Type B pancreatic cell (in vitro differentiated cells): ENCODE measurements at places on chromosomes 2 and 18. TPM values are rescaled to one million over a fixed set of nuclear protein-coding genes. Genes with fewer than 3 reads are reported as not detected.

GRCh38 chr2:221001381-221001801 lies 570.7 kb downstream of the EPHA4 start:
- DNase-seq: no peak
- no peak overlapping the region for H3K27ac ChIP-seq
- no peaks in the 10 kb centered on the region for H3K36me3 ChIP-seq
- H3K4me3 ChIP-seq: no peak overlapping the region

DNA sequence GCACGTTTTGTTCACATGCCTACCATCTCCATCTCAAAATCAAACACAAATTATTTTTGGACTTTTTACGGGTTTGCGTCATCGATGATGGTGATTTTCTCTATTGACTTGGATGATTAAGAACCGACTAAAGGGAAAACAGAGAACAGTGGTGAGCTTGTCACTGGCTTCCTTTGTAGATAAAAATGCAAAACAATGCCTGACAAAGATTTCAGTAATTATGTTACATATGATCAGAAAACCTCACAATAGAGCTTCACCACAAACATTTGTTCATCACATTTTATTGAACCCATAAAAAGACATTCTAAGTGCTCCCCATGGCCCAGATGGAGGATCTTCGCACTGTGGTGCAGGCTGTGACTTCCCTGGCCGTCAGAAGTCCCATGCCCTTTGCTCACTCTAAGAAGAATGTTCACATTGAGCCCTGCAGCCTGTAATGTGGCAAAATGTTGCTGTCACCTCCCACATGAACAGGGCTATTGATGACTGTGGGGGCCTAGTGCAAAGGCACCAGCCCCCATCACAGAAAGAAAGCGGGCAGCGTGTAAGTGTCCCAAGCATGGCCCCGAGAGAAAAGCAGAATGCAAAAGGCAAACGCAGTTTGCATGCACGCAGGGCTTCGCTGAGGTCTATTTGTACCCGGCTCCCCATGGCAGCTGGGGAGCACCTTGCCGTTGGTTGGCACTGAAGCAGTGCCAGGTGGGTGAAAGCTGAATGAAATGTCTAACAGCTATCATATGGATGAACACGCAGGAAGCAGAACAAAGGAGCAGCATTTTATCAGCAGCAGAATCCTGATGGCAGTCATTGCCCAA lies 60.6 kb downstream of the BCL2 start:
- H3K27me3 ChIP-seq: no peaks in the 10 kb centered on the region
- peaks cover 35% of the 10 kb centered on the region for H3K4me1 ChIP-seq
- H3K4me3 ChIP-seq: no peak overlapping the region
- peaks cover 5% of the 10 kb centered on the region for H3K36me3 ChIP-seq

DNA sequence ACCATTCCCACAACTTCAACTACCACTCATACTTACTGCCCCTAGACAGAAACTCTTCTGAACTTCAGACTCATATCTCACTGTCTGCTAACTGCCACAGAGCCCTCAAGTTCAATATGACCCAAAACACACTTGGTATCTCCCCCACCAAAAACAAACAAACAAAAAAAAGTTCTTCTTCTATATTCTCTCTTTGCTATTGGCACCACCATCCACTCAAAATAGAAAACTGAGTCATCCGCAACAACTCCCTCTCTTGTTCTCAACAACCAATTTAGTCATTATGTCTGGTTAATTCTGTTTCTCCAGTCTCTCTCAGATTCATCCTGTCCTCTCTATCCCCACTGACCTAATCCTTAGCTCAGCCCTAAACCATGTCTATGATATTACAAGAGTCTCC lies 7.2 kb upstream of the DCTN1 start:
- H3K4me3 ChIP-seq: no peak overlapping the region
- no peak overlapping the region for H3K27ac ChIP-seq
- H3K27me3 ChIP-seq: no peaks in the 10 kb centered on the region

Gene C2orf72
- total RNA-seq: 9.9 and 16.7 TPM in 2 replicates

Gene CDH19
- 0.05 and 0.36 TPM in 2 replicates for total RNA-seq

- DNase-seq: no peak
- no peaks in the 10 kb centered on the region for H3K4me1 ChIP-seq
- no peaks in the 10 kb centered on the region for H3K36me3 ChIP-seq
- no peak overlapping the region for H3K27ac ChIP-seq
- H3K4me3 ChIP-seq: no peak overlapping the region
Measured at GRCh38 chr2:155689791-155690190, 642.7 kb downstream of the NR4A2 start.

DNA sequence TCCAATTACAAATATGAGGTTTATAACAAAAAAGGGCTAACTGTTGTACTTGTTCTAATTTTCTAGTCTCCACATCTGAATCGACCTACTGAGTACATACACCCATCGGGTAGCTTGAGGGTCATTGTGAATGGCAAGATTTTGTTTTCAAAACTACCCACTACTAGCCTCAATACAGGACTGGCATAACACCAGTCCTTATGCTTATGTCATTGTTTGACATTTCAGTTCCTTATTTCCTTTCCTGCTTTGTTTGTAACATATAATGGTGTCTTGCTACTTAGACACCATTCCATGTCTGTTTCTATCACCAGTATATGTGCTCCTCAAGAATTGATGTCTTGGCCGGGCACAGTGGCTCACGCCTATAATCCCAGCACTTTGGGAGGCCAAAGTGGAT lies 86.0 kb downstream of the EPHA4 start:
- no peak overlapping the region for H3K4me3 ChIP-seq
- peaks cover 9% of the 10 kb centered on the region for H3K4me1 ChIP-seq
- H3K27ac ChIP-seq: no peak overlapping the region
- no peaks in the 10 kb centered on the region for H3K27me3 ChIP-seq

DNA sequence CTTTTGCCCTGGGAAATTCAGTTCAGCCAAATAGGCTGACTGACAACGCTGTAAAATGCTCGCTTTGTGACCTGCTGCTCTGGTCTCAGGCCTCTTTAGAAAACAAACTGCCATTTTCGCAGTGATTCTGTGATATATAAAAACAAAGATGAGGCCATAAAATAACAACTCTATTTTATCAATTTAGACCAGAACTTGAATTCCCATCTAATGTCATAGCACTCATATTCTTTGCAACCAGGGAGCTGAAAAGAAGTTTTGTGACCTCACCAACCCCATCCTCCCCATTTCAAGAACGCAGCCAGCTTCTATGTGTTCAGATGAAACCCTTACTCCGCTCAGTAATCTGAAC lies 40.3 kb downstream of the TCF4 start:
- H3K27ac ChIP-seq: no peak overlapping the region
- H3K27me3 ChIP-seq: no peaks in the 10 kb centered on the region
- H3K36me3 ChIP-seq: peaks cover 26% of the 10 kb centered on the region
- no peak for DNase-seq

Gene GPBAR1
- total RNA-seq: 2.1 and 5.7 TPM in 2 replicates

Gene NYAP2
- 0.46 and 1.00 TPM in 2 replicates for total RNA-seq

Gene EPB41L3
- 58.1 and 65.9 TPM in 2 replicates for total RNA-seq

DNA sequence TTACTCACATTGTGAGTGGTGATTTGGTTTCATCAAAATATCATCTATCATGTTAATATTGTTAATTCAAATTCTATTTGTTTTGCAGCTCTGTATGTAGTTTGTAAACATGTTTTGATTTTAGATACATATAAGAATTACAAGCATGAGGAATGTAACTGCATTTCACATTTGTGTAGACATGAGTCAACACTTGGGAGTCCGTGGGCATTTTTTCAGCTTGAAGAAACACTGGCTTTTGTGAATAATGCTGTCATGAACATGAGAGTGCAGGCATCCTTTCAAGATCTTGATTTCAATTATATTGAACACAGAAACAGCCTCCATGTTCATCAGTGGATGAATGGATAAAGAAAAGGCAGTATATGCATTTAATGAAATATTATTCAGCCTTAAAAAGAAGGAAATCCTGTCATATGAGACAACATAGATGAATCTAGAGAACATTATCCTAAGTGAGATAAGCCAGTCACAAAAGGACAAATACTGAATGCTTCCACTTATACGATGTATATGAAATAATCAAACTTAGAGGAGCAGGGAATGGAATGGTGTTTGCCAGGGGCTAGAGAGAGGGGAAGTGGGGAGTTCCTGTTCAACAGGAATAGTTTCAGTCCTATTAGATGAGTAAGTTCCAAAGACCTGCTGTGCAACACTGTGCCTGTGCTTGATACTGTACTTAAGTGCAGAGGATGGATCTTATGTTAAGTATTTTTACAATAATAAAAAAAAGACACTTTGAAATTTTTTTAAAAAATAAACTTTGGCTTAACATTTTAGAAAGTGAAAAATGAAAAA lies 194.9 kb downstream of the LRATD1 start:
- DNase-seq: no peak
- no peaks in the 10 kb centered on the region for H3K4me1 ChIP-seq
- H3K4me3 ChIP-seq: no peak overlapping the region
- H3K27me3 ChIP-seq: no peaks in the 10 kb centered on the region

DNA sequence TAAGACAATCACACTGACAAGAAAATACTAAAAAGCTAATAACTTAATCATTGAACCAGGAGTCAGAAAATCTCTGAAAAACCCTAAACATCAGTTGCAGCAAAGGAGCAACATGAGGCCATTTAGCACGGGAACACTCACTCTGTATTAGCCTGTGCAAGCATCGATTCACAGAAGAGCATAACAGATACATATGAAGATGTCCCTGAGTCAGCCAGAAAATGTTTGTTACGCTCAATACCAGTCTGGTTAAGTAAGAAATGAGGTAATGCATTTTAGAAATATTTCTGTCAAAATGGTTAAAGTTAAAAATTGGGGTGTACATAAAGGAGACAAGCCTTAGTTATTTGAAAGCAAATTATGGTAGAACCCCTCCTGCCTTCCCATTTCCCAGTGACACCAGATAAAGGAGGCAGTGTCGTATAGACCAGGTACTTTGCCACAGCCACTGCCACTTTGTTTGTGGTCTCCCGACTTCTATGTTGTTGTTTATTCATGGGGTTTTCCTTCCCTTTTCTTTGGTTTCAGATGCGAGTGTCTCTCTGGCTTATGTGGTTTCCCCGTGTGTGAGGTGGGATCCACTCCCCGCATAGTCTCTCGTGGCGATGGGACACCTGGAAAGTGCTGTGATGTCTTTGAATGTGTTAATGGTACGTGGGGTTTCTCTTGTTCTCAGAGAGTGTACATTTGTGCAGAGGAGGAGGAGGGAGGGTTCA lies 108.6 kb downstream of the CRIM1 start:
- no peak overlapping the region for H3K27ac ChIP-seq
- no peak for DNase-seq
- no peak overlapping the region for H3K4me3 ChIP-seq
- H3K36me3 ChIP-seq: peaks cover 13% of the 10 kb centered on the region
- no peaks in the 10 kb centered on the region for H3K27me3 ChIP-seq

Gene ALLC
- not detected in 2 replicates for total RNA-seq

- H3K36me3 ChIP-seq: no peaks in the 10 kb centered on the region
- no peak overlapping the region for H3K4me3 ChIP-seq
- peak overlapping the region; percentile 8 for H3K27ac ChIP-seq
Measured at GRCh38 chr2:18991177-18992168, 366.9 kb downstream of the OSR1 start.

GRCh38 chr2:239726631-239727181 lies 298.4 kb downstream of the NDUFA10 start:
- no peak overlapping the region for H3K4me3 ChIP-seq
- H3K27me3 ChIP-seq: peaks cover 8% of the 10 kb centered on the region
- DNase-seq: peak; percentile 60
- no peaks in the 10 kb centered on the region for H3K4me1 ChIP-seq
- no peaks in the 10 kb centered on the region for H3K36me3 ChIP-seq

GRCh38 chr2:27303093-27304025 lies 4.9 kb downstream of the UCN start:
- H3K27ac ChIP-seq: no peak overlapping the region
- H3K4me1 ChIP-seq: no peaks in the 10 kb centered on the region
- no peak for DNase-seq
- H3K36me3 ChIP-seq: no peaks in the 10 kb centered on the region
- H3K27me3 ChIP-seq: peaks cover 56% of the 10 kb centered on the region

- no peak overlapping the region for H3K27ac ChIP-seq
- H3K4me1 ChIP-seq: peaks cover 6% of the 10 kb centered on the region
- no peak for DNase-seq
- peak overlapping the region; percentile 29 for H3K4me3 ChIP-seq
Measured at GRCh38 chr2:144849612-144850011, 329.7 kb upstream of the ZEB2 start.

- H3K4me3 ChIP-seq: no peak overlapping the region
- H3K27ac ChIP-seq: no peak overlapping the region
Measured at GRCh38 chr2:10497797-10498251, 49.7 kb upstream of the ODC1 start.

DNA sequence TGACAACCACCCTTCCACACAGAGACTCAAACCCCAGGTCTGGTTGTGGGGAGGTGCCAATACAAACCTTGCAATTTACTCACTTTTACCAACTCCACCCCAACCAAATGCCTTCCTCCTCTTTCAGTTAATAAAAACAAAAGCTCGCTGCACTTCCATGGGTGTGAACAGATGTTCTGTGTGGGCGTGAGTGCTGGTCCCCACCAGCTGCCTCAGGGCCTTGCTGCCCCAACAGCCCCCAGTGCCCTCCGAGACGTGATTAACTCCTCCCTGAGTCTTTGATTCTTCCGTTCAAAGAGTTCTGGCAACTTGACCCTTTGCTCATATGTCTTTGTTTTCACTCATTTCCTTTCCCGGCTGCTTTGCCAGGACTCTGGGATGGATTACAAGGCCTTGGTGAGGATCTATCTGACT lies 258.9 kb upstream of the CXCR4 start:
- H3K27ac ChIP-seq: peak overlapping the region; percentile 75
- peaks cover 9% of the 10 kb centered on the region for H3K4me1 ChIP-seq
- peak overlapping the region; percentile 15 for H3K4me3 ChIP-seq
- H3K27me3 ChIP-seq: peaks cover 3% of the 10 kb centered on the region
- no peaks in the 10 kb centered on the region for H3K36me3 ChIP-seq

GRCh38 chr2:71939588-71940535 lies 207.8 kb downstream of the CYP26B1 start:
- H3K36me3 ChIP-seq: no peaks in the 10 kb centered on the region
- H3K27ac ChIP-seq: no peak overlapping the region
- DNase-seq: peak; percentile 58
- H3K4me3 ChIP-seq: no peak overlapping the region
- no peaks in the 10 kb centered on the region for H3K27me3 ChIP-seq

DNA sequence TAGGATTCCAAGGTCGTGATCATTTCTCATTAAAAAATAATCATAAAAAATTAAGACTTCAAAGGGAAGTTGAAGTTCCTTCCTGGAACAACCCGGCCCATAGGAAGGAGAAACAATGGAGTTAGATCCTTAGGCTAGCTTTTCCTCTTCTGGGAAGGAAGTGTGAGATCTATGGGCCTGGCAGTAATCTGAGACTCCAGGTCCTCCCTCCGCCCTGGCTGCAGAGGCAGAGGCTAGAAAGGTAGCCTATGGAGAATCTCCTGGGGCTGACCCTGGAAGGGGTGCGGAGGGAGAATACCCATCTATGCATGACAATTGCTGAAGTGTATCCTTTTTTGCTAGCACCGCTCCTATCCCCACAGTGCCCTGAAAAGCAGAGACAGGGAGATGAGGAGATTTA lies 37.9 kb downstream of the TRIB2 start:
- H3K4me1 ChIP-seq: peaks cover 10% of the 10 kb centered on the region
- H3K36me3 ChIP-seq: no peaks in the 10 kb centered on the region
- H3K27ac ChIP-seq: no peak overlapping the region
- H3K4me3 ChIP-seq: no peak overlapping the region

GRCh38 chr2:45912109-45912508 lies 260.6 kb downstream of the PRKCE start:
- H3K36me3 ChIP-seq: no peaks in the 10 kb centered on the region
- DNase-seq: no peak
- no peaks in the 10 kb centered on the region for H3K27me3 ChIP-seq
- peak overlapping the region; percentile 56 for H3K27ac ChIP-seq

- peaks cover 7% of the 10 kb centered on the region for H3K27me3 ChIP-seq
- no peaks in the 10 kb centered on the region for H3K36me3 ChIP-seq
- peaks cover 9% of the 10 kb centered on the region for H3K4me1 ChIP-seq
- peak overlapping the region; percentile 45 for H3K4me3 ChIP-seq
- H3K27ac ChIP-seq: no peak overlapping the region
- peak; percentile 29 for DNase-seq
Measured at GRCh38 chr18:12036201-12036751, 55.0 kb downstream of the IMPA2 start.
